ENCODE measurements at places on chromosomes 6 and 20.

DNA sequence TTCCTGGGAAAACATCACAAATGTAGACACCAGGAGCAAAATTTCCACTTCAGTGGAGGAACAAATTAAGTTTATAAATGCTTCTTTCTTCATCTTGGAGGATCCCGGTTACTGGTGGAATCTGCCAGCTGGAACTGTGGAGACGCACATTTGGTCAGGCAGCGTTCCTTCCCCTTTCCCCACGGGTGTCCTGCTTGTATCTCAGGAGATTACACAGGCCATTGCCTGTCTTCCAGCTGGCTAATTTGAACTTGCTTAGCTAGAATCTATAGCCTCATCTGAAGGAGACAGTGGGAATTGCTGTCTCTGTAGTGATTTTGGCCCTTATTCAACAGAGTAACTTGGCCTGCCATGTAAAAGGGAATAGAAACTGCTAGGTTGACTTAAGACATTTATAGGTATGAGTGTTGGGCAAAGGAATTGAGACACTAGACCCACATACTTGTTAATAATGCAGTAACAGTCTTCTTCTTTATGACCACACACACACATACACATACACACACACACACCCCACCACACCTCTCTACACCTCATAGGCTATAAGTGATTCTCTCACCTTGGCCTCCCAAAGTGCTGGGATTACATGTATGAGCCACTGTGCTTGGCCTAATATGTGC, 34.4 kb downstream of the TSBP1 start:
- no peak for DNase-seq

- no peak for DNase-seq
Observed at GRCh38 chr6:56962441-56962840, 7.5 kb downstream of the BEND6 start.

- peak; percentile 72 for DNase-seq
Observed at GRCh38 chr20:48823960-48824498, 3.8 kb downstream of the PREX1 start.

DNA sequence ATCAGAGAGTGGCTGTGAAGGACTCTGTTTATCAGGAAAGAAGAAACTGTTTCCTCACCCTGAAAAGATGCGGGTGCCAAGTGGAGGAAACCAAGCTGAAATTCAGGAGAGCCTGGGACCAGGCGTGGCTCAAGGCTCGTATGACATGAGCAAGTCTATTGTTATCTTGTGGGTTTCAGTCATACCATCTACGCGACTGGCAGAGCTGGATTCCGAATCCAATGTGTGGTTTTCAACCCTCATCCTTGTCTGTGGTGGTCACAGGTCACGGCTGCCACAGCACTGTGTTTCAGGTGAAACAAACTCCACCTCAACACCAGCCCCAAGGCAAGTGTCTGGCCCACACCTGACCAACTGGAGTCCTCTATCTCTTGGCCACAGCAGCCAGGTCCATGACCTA, 9.1 kb downstream of the MC3R start:
- no peak for DNase-seq

- DNase-seq, result no peak
Observed at GRCh38 chr20:36120241-36120640, 34.3 kb upstream of the EPB41L1 start.

- no peak for DNase-seq
Observed at GRCh38 chr6:67633058-67633457, 1002.0 kb upstream of the ADGRB3 start.

DNA sequence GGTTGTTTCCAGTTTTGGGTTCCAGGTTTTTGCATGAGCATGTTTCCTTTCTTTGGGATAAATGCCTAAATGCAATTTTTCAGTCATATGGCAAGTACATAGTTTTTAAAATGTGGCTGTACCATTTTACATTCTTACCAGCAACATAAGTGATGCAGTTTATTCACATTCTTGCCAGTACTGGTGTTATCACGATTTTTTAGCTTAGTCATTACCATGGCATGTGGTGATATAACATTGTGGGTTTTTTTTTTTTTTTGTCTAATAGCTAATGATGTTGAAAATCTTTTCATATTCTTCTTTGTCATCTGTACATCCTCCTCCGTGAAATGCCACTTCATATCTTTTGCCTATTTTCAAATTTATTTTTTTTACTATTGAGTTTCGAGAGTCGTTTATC, 2.9 kb upstream of the TDRD6 start:
- no peak for DNase-seq

DNA sequence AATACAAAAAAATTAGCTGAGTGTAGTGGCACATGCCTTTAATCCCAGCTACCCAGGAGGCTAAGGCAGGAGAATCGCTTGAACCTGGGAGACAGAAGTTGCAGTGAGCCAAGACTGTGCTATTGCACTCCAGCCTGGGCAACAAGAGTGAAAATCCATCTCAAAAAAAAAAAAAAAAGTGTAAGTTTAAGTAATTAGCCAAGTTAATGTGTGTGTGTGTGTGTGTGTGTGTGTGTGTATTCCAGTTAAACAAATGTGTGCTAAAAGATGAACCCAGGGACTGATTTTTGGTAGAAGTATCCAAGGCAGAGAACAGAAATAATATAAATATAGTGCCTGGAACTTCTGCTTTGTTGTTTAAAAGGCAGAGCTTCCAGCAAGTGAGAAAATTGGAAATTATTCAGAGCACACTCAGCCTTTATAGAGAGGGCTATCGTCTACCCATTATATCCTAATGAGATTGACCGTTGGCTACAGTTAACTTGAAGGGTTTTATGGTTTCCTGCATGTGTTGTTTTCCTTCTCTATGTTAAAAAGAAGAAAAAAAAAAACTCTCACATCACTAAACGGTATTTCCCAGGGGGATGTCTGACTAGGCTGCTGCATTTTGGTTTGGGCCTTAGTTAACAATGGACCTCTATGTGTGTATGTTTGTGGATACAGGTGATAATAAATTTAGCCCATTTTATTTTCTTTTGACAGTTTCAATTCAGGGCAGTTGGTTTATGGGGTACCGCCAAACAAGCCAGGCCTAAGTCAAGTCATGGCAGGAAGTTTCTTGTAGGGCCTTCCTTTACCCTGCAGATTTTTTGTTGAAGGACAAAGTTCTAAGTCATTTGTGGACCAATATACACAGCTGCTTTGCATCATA, 9.8 kb downstream of the SOX4 start:
- DNase-seq, result no peak

DNA sequence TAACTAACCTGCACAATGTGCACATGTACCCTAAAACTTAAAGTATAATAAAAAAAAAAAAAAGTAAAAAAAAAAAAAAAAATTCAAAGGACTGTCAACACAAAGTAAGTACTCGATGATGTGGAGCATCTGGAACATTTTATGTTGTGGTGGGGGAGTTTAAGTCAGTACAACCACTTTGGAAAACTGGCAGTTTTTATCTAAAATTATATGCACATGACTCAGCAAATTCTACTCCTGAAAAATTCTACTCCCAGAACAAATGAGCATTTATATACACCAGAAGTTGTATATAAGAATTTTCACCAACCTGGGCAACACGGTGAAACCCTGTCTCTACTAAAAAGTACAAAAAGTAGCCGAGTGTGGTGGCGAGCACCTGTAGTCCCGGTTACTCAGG, 36.9 kb upstream of the CCDC28A start:
- no peak for DNase-seq

DNA sequence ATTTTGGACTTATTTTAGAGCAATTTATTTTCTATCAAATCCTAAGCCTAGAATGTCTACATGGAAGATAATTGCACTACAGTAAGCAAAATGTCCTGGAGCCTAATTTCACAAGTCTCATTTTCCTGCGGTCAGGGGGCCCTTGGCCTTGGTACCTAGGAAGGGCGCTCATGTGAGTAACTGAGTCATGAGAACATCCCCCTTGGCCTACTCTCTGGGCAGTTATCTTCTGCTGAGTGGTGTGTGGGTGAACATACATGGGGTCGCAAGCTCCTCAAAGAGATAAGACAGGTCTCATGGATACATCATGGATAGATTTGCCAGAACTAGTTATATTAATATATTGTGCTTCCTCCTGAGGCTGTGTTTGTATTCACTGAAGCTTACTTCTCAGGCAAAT, 211.2 kb upstream of the MARCKS start:
- no peak for DNase-seq

GRCh38 chr20:40258931-40259330, 430.1 kb downstream of the MAFB start:
- DNase-seq, result no peak

GRCh38 chr6:146581968-146582367, 16.8 kb upstream of the ADGB start:
- DNase-seq, result no peak

- no peak for DNase-seq
Observed at GRCh38 chr20:47319517-47320252, 36.8 kb downstream of the ZMYND8 start.

- DNase-seq, result no peak
Observed at GRCh38 chr20:57651881-57652605, 31.8 kb upstream of the ZBP1 start.

GRCh38 chr20:38804682-38805501, 605 bp upstream of the PPP1R16B start:
- peak; percentile 78 for DNase-seq

- no peak for DNase-seq
Observed at GRCh38 chr6:44009425-44010321, 117.6 kb downstream of the MRPL14 start.

- no peak for DNase-seq
Observed at GRCh38 chr6:79631693-79632172, 604 bp downstream of the SH3BGRL2 start.

DNA sequence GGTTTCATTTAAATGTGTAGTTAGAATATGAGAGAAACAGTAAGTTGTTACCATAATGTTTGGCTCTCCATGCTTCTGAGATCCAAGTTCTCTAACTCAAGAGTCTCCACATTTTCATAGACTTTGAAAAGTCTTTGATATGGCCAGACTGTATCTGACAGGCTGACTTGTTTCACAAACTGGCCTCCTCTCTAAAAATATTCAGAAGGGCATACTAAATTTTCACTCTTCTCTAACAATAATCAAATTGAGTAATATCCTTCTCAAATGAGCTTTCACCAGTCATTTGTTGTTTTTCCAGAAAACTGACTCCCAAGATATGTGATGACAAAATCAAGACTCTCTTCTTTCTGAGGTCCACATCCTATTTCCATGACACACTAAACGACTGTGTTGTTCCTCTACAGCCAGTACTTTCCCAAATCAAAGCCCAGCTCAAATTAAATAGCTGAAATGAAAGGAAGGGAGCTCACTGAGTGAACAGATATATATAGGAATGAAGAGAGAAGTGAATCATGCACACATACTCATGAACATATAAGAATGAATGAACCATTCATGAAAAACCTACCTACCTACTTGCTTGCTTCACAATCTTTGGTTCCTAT, 15.1 kb downstream of the HIVEP2 start:
- DNase-seq, result no peak

- DNase-seq, result no peak
Observed at GRCh38 chr20:54494303-54495006, 19.1 kb downstream of the DOK5 start.

DNA sequence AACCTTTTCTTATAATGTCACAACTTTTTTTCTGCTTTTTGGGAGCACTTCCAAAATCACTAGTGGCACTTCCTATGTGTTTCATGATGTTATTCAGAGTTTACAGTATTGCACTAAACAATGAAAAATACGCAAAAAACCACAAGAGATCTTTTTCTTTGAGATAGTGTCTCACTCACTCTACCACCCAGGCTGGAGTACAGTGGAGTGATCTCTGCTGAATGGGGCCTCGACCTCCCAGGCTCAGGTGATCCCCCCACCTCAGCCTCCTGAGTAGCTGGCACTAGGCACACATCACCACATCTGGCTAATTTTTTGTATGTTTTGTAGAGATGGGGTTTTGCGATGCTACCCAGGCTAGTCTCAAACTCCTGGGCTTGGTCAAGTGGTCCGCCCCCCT, 158.7 kb downstream of the COL21A1 start:
- no peak for DNase-seq

- no peak for DNase-seq
Observed at GRCh38 chr20:59676851-59677182, 72.5 kb downstream of the PHACTR3 start.

- no peak for DNase-seq
Observed at GRCh38 chr6:113597231-113597583, 259.9 kb upstream of the MARCKS start.

GRCh38 chr20:50020288-50020687, 37.5 kb downstream of the SNAI1 start:
- DNase-seq, result no peak

GRCh38 chr6:11279284-11279689, 46.8 kb upstream of the NEDD9 start:
- DNase-seq, result no peak

GRCh38 chr20:18907353-18907752, 93.8 kb downstream of the SCP2D1 start:
- DNase-seq, result no peak
